ENCODE measurements at places on chromosomes 1 and 21.

DNA sequence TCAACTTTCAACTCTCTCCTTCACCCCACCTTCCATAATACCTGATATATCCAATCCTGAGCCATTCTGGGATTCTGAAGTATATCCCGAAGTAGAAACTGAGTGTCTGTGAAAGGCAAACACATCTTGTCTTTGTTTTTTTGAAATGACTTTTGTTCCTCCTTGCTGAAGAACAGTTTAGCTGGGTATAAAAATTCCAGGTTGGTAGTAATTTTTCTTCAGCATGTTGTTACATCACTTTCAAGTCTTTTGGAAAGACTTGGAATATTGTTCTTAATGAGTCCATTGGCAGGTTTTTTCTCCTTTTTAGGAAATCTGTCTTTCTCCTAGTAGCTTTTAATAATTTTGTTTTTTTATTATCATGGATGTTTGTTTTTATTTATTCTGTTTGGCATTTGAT is 32.7 kb downstream of the CRYAA start:
- DNase-seq: no peak

DNA sequence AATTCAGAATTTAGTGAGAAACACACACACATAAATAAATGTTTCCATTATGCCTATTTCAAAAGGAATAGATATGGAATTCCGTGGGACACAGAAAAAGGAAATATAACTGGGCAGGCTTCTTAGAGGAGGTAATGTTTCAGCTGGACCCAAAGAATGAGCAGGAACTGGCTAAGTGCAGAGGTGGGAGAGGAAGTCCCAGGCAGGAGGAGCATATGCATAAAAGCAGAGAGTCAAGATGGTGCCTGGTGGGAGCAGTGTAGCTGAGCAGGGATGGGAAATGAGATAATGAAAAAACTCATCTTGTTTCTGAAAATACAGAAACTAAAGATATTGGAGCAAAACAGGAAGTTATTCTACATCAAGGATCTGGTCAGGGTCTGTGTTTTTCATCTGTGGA is 115.2 kb upstream of the MAGI3 start:
- no peak for DNase-seq

GRCh38 chr1:167800251-167800650 is 78.5 kb downstream of the MPZL1 start:
- DNase-seq: no peak

- no peak for DNase-seq
Measured at GRCh38 chr21:21137986-21138385, 139.8 kb downstream of the NCAM2 start.

GRCh38 chr21:25560271-25560685 is 47.0 kb downstream of the MRPL39 start:
- DNase-seq: no peak

DNA sequence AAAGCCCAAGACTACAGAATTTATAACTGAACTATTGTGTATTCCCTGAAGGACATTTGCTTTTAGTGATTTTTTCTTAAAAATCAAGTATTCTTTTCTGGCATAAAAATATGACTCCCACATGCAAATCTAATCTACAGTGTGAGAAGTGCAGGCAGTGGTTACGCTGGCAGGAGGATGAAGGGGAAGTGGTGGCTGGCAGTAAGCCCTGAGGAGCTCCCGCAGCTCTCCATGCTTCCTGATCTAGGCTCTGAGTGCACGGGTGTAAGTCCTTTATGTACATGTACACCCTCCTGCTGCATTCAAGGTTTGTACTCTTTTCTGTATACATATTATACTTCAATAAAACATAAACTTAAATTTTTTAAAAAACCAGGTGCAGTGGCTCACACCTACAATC is 67.5 kb upstream of the PRDX6 start:
- DNase-seq: no peak

GRCh38 chr1:77202751-77203150 is 16.5 kb downstream of the PIGK start:
- DNase-seq: no peak

DNA sequence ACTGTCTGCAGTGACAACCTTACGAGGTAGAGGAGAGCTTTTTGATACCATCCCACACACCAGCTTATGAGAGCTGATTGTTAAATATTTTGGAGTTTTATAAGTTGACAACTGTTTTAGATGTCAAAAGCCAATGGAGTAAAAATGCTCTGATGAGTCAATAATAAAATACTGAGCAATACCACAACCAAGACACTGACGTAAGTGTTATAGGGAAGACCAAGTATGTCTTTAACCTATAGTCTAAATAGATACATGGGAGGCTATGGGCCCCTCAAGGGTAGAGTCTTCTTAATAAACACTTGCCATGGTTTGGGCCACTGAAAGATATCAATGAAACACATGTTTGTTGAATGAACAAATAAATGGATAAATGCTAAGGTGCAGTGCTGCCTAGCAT is 49.2 kb downstream of the DUSP10 start:
- no peak for DNase-seq

DNA sequence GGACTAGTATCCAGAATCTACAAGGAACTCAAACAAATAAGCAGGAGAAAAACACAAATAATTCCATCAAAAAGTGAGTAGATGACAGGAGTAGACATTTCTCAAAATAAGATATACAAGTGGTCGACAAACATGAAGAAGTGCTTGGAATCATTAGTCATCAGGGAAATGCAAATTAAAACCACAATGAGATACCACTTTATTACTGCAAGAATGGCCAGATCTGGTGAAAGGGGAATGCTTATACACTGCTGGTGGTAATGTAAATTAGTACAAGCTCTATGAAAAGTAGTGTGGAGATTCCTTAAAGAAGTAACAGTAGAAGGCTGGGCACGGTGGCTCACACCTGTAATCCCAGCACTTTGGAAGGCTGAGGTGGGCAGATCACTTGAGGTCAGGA is 73.8 kb downstream of the POU2F1 start:
- DNase-seq: no peak

DNA sequence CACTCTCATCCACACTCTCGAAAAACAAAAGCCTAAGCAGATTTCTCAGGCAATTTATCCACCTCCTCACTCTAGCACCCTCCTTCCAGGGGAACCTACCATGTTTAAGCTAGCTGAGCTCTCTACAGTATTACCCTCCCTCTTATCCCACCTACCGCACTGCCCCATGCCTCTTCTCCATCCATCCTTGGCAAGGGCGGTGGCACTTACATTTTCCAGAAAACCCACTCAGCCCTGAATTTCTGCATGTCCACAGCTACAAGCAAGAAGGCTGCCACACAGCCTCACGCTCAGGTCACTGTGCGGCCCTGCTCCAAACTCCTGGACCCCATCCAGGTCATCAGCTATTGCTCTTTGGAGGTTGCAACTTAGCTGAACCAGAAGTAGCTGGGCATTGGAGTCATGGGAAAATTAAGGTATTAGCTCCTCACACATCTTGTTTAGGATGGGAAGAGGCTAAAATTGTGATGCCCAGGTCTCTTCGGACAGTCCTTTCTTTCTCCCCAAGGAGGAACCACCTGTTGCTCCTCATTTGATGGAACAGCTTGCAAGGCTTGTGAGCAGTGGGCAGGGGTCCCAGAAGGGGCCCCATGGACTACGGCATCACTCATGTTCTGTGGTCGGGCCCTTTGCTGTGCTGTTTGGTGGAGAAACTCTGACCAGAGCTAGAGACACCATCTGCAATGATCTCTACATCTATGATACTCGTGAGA is 1.1 kb downstream of the KLHDC9 start:
- no peak for DNase-seq

DNA sequence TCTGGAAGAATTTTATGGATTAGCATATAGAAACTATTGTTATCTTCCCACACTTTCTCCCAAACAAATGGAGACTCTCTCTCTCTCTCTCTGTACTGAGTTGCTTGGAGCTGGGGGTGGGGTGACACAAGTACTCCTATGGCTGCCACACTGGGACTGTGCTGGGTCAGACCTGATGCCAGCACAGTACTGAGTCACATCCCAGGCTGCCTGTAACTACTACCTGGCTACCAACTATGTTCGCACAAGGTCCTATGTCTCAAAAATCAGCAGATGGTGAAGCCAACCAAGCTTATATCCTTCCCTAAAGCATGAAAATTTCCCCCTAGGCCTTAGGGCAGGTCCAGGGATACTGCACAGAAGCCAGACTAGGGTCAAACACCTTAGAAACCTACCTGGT is 66.6 kb downstream of the FAF1 start:
- DNase-seq: no peak

DNA sequence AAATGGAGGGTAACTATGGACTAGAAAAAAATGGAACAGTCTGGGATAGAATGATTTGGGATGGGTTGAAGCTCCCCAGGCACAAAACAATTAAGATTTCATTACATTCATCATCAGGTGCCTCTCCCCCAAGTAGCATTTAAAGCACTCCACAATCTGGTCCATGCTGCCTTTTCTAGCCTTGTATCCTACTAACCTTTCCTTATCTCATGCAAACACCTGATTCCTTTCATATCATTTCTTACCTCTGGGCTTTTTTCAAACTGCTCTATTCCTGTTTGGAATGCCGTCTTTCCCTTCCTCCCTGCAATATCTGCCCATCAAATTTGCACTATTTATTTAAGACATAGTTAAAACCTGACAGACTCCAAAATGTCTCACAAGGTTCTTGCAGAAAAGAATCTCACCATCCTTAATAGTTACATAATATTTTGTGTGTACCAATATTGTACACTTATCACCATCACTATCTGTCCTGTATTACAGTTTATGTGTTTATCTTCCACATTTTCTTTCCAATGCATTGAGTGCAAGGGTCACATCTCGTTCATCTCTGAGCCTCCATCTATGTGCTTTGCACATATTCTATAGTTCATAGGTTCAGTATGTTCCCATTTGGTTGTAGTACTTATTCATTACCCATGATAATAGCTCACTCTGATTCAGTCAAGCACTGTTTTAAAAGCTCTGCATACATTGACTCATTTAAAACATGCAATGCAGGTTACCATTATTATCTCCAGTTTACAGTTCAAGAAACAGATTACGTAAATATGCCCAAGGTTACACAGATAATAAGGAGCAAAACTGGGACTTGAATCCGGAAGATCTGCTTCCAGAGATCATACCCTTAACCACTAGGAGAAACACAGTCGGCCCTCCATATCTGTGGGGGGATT is 16.1 kb upstream of the SHCBP1L start:
- no peak for DNase-seq

DNA sequence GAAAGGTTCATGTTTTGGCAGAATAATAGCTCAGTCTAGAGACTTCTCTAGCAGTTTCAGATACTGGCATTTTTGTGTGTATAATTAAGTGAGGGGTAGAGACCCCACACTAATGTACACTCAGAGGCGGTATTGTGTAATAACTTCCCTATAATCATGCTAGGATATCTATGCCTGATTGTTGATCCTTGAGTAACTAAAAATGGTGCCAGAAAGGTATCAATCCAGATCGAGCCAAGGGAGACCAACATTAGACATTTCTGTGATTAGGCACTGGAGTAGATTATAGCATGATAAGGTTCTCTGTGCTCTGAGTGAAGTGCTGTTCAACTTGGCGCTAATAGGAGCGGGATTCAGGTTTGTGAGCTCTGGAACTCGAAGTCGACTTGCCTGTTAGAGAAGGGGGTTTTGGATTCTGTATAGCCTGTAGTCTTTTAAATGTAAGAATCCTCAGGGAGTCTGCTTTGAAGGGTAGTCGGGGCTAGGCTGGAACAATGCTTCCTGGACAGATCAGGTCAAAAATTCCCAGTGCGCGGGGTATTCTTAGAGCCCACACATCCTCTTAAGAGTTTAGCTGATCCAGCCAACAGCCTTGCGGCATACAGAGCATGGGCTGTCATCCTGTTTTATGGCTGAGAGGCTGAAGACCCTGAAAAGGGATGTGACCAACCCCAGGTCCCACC is 24.2 kb downstream of the MAN1C1 start:
- DNase-seq: no peak

DNA sequence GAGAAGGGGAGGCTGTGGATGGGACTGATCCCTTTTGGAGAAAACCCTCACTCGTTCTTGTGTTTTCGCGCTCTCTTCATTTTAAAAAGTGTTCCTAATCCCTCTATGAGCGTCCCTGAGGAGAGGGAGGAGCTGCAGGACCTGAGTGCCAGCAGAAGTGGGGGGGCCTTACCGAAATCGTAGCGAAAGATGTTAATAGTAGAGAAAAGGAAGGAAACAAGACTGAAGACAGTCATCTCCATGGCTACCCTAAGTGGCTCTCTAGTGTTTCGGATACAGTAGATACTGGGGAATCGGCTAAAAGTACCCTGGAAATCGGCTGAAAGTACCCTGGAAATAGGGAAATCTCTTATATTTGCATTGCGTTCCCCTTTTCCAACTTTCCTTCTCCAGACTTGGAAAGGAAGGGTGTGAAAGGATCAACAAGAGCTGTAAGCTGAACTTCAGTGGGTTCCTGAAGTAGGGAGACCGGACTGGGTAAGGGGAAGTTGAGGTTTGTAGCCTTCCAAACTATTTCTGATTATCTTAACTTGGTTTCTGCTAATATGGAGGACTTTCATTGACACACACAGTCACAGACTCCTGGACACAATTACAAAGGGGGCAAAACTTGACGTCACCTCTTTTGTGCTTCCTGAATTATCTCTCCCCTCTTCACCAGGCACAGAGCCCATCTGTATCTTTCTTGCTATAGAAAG is 486 bp upstream of the DSTYK start:
- DNase-seq: no peak

- DNase-seq: no peak
Measured at GRCh38 chr1:197180252-197180878, 33.9 kb upstream of the ASPM start.

DNA sequence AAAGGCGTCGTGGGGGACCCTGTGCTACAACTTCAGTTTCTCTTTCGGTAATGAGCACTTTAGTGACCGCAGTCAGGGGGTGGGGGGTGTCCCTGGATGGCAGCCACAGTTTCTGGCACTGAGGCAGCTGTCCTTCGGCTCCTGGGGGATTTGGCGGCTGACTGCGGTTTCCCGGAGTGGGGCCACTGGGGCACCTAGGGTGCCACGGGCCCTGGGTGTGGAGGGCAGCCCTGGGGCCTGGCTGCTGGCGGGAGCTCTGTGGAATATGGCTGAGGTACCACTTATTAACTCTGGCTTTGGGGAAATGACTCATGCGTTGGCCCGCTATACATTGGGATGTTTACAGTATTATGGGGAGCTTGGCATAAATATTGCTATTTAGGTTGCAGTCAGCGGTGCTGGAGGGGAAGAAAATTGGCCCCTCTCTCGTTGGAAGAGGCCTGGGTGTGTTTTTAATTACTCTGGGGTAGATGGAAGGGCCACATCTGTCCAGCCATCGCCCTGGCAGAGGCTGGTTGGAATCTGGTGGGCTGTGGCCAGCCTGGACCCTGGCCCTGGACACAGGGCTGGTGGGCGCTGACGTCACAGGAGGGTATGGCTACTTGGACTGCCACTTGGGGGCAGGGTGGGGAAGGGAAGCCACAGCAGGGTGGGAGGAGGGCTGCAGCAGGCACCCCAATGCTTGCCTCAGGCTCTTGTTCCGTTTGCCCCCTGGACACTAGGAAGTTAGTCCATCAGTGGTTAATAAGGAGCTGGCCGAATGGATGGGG is 2.0 kb downstream of the EPHB2 start:
- DNase-seq: no peak

DNA sequence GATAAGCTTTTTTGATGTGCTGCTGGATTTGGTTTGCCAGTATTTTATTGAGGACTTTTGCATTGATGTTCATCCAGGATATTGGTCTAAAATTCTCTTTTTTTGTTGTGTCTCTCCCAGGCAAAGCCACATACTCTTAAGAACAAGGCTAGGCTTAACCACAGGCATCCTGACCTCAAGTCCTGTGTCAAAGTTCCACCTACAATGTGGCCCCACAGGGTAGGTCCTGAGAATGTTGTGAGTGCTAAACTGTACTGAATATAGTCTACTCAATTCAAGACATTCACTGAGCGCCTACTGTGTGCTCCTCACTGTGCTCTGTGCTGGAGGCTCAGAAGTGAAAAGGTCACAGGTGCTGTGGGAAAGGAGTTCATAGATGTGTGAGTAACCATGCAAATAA is 20.6 kb downstream of the DDAH1 start:
- DNase-seq: no peak

GRCh38 chr1:165327538-165327937 is 29.0 kb downstream of the LMX1A start:
- no peak for DNase-seq

Data from cortex of kidney (tissue), 1 donor.